ENCODE measurements at places on chromosomes 1 and 21. TPM values are rescaled to one million over a fixed set of nuclear protein-coding genes. Genes with fewer than 3 reads are reported as not detected.

GRCh38 chr1:196531737-196532524, 76.3 kb downstream of the KCNT2 start:
- DNase-seq: no peak

DNA sequence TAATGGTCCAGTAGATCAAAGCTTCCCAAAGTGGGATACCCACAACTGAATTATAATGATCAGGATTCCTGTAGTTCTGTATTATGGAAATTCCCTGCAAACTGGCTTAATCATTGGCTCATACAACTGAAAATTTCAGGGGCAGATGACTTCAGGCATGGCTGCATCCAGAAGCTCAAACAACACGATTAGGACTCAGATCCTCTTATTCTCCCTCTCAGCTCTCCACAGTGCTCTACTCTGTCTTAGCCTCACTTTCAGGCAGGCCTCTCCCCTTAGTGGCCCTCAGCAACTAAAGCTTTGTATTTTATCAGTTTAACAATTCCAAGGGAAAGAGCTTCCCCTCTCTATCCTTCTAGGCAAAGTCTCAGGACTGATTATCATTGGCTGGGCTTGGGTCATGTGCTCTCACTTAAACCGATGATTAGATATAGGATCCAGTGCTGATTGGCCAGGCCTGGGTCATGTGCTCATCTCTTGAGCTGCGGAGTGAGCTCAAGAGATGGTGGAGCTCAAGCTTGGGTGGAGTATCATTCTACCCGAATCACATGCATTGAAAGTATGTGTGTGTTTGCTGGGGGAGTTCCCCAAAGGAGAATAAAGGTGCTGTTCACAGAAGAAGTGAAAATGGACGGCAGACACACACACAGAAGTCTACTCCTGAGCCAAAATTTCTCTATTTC, 57.9 kb upstream of the RUNX3 start:
- no peak for DNase-seq

GRCh38 chr1:55669293-55669692, 454.1 kb upstream of the USP24 start:
- no peak for DNase-seq

- DNase-seq: peak; percentile 31
Observed at GRCh38 chr1:47637111-47637685, 199.4 kb downstream of the FOXD2 start.

GRCh38 chr21:31500071-31500470, 156.0 kb upstream of the TIAM1 start:
- DNase-seq: no peak

- DNase-seq: peak; percentile 73
Observed at GRCh38 chr1:41936107-41936506, 17.4 kb upstream of the HIVEP3 start.

- no peak for DNase-seq
Observed at GRCh38 chr1:14738235-14738634, 139.8 kb downstream of the KAZN start.

DNA sequence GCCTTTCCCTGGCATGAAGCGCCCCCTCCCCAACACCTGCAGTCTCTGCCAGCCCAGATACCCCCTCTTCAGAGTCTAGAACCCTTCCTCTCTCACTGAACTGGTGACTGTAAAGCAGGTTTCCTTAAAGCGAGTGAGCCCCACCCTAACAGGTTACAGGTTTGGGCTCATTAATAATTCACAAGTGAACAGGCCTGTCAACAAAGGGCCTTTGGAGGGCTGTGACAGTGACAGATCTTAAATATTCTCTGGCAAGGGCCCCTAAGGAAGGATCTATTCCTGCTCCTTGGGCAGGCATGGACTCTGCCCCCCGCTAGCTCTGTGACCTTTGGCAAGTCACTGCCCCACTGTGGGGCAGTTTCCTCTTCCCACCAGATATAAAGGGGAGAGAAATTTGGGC, 5.6 kb upstream of the TTC39A start:
- no peak for DNase-seq

DNA sequence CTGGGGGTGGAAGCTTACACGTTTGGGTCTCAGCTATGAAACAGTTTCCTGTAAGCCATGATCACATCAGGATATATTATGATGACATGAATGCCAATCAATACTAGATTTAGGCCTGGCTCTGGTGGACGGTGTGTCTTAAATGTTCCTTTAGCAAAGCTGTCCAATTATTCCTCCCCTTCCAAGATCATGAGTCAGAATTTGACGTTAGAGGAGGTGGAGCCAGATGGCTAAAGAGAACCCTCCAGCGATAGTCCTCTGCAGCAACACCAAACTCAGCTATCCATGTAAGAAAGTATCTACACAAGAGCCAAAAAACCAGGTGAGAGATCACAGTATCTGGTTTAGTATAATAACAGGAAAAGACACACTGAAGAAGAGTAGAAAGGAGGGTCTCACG, 47.8 kb downstream of the PACC1 start:
- peak; percentile 24 for DNase-seq

SMAP2 gene
- total RNA-seq: 35.4 TPM

DNA sequence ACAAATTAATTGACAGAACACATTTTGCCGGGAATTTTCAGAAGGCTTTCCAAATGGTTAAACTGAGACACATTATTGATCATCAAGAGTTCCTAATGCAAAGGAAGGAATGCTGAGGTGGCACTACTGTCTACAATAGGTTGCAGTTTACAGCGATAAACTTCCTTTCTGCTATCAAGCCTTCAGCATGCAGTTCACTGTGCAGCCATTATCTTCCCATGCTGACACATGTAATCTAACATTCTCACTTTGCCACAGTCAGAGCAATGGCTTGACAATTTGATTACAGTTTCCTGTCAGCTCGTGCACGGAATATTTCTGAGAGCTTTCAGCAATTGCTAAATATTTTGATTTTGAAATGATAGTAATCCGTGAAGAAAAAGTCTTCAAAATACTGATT, 166.9 kb upstream of the PRMT6 start:
- no peak for DNase-seq

SRRM1 gene
- total RNA-seq: 47.6 TPM

ADCY10 gene
- total RNA-seq: 0.15 TPM

OR2AK2 gene
- not detected for total RNA-seq

DNA sequence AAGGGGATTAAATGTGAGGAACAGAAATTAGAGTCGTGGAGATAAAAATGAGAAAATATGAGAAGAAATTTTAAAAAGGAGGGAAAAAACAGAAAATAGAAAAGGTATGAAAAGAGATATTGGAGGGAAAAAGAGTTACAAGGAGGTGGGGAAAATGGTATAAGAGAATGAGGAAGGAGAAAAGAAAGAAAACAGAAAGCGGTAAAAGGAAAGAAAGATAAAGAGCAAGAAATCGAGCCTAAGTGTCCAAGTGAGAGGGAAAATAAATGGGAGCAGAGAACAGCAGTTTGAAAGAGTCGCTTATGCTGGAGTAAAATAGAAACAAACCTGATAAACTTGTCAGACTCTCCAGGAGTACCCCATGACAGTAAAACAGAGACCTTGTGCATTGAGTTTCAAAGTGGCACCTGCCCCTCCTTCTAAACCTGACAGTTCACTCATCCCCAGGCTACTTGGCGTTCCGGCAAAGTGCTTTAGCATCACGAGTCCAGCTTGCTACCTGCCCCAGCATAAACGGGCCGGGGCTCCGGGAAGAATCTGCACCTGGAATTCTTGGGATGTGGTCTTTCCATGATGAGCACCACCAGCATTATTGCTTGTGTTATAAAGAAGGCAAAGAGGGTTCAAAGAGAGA, 585 bp downstream of the NEGR1 start:
- DNase-seq: peak; percentile 38

SLC35A3 gene
- total RNA-seq: 35.6 TPM

- no peak for DNase-seq
Observed at GRCh38 chr1:57065442-57065841, 99.6 kb upstream of the C8B start.

GRCh38 chr21:31022306-31022705, 16.0 kb downstream of the KRTAP19-8 start:
- no peak for DNase-seq

DNA sequence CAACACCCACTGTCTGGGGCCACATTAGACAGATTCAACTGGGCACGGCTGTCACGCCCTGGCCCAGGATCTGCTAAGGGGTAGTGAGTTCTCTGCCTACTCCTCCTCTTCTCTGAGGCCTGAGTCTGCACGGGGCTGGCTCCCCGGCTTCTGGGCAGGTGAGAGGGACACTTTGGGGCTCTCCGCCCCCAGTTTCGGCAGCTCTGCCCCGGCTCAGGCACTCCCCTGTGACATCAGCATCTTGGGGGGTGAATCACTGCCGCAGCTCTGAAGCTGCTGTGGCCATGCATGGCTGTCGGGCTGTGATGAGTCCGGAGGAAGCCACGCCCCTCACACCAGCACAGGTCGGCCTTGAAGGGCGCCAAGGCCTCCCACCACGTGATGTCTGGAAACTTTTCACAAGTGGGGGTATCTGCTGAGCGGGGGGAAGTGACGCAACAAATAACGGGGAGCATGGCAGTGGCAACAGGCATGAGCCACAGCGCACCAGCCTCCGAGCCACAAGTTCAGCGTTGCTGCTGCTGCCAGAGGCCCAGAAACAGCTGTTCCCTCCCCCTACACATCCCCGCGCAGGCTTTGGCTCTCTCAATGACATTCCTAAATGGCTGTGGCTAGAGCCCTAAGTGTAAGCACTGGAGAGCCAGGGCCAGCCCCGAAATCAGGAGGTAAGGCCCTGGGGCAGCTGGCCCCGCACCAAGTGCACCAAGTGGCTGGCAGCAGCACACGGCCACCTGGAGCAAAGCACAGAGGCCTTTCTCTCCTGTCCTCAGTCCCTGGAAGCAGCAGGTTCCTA, 26.3 kb downstream of the ZBTB17 start:
- DNase-seq: peak; percentile 99

- DNase-seq: peak; percentile 79
Observed at GRCh38 chr1:218481116-218481775, 136.1 kb downstream of the TGFB2 start.

GRCh38 chr1:55321942-55322341, 106.8 kb upstream of the USP24 start:
- DNase-seq: peak; percentile 83

- no peak for DNase-seq
Observed at GRCh38 chr1:63718541-63718970, 55.3 kb upstream of the ROR1 start.

SFN gene
- total RNA-seq: not detected

DNA sequence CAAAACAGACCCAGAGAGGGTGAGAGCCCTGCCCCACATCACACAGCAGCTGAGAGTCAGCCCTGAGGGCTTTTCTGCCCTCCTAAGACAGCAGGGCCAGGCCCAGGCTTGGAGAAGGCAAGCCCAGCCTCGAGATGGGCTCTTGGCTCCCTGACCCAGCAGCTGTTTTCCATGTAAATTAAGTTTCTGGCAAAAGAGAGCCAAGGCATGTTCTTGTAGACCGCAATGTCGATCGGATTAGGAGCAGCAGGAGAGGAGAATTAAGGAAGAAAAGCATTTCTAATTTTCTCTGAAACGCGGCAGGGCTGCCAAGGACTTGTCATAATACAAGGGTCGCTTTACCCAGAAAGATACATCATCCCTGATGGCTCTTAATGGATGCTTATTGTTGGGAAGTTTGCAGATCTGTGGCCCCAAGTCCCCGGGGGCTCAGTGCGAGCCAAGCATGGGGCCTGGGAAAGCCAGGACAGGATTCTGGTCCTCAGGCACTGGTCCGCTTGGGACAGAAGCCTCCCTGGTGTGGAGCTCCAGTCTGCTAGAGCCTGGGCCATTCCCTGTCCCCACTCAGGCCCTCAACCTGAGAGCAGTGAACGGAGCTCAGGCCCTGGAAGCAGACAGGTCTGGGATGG, 62.8 kb downstream of the DMRTB1 start:
- DNase-seq: no peak

- no peak for DNase-seq
Observed at GRCh38 chr1:36482724-36483388, at the start of gene CSF3R. Gene CSF3R (minus strand): TSS chr1:36482913. CDS start chr1:36479496, 3,417 bp downstream.

- DNase-seq: no peak
Observed at GRCh38 chr1:24324903-24325302, 5.7 kb downstream of the GRHL3 start.

DNA sequence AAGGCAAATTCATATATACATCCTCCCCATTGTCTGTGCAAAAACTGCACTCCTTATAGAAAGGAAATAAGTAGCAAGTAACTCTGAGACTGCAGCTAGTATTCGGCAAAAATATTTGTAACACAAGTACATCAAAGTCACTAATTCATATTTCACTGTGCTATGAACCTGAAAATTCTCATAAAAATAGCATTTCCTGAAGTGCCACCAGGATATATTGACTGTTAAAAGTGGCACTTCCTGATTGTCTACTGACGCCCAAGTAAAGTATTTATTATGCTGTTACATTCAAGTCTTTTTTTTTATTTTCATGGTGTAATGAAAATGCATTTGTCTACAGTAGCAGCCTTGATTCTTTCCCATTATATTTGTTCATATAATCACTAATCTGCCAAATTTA, 673.8 kb downstream of the PTPRC start:
- no peak for DNase-seq

IBA57 gene
- total RNA-seq: 1.5 TPM

GRCh38 chr1:178311164-178311563, 185.6 kb downstream of the CLEC20A start:
- peak; percentile 9 for DNase-seq

DNA sequence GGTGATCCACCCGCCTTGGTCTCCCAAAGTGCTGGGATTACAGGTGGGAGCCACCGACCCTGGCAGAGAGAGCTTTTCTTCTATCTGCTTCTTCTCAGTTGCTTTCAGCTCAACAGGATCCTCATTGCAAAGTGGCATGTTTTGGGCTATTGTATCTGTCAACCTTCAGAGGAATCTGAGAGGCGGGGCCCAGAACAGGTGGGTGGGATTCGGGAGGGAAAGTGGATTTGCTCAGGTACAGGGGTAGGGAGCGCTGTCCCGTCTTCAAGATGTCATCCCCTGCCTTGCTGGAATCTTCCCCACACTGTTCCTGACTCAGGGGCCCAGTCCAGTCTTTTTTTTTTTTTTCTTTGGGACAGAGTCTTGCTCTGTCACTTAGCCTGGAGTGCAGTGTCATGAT, 26.9 kb upstream of the RCC2 start:
- no peak for DNase-seq

CFAP107 gene
- total RNA-seq: not detected

DNA sequence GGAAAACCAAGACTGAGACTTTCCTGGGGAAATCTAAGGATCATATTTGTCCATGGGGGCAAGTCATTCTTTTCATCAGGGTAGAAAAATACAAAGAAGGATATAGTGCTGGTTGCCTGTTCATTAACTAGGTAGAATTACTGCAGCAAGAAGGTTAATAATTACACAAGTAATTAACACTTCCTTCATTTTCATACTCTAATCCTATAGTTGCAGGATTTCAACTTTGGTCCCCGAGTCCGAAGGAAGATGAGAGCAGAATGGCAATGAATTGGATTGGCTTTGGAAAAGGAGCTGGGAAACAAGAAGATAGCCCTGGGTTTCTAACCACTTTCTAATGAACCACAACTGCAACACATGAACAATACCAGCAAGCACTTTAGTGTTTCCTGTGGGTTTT, 199.2 kb upstream of the ESRRG start:
- DNase-seq: no peak

GRCh38 chr21:38487901-38488639, 10.2 kb downstream of the ERG start:
- DNase-seq: peak; percentile 53

DNA sequence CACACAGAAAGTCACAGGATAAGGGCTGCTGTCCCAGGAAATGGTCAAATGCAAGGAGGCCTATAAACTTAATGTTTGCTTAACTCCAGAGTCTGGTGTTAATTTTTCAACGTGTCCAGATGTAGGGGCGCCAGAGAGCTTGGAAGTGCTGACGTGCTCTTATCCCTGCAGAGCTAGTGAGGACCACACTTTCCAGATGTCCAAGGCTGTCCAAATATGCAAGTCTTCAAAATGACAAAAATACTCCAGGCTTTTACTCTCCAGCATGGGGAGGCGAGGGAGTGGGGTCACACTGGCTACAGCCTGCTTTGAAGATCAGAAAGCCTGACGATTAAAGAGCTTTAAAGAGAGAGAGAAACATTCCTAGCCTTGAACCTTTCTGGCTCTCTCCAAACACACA, 57.6 kb downstream of the ABCA4 start:
- DNase-seq: peak; percentile 44

PDZK1 gene
- total RNA-seq: 8.8 TPM
